ENCODE measurements at places on chromosomes 4 and X. TPM values are rescaled to one million over a fixed set of nuclear protein-coding genes. Genes with fewer than 3 reads are reported as not detected.

DNA sequence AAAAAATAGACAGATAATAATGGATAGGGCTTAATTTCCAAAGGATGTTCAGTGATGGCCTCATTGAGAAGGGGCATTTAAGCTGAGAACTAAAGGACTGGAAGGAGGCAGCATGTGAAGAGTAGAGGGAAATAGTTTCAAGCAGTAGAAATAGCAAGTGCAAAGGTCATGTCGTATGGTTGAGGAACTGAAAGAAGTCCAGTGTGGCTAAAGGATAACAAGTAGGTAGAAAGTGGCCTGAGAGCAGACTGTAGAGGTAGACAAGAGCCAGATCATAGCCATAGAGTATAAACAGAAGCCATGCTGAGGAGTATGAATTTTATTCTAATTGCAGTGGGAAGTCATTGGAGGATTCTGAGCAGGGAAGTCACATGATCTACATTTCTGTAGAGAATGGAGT, 72.3 kb downstream of the GRIA3 start:
- no peak for DNase-seq

GRCh38 chr4:52545099-52546069, 113.7 kb downstream of the USP46 start:
- peak; percentile 55 for DNase-seq

- no peak for DNase-seq
These were observed 129.0 kb upstream of the KCNIP4 start for GRCh38 chr4:22077571-22077970.

HNRNPD gene
- 45.9 TPM for total RNA-seq

DNA sequence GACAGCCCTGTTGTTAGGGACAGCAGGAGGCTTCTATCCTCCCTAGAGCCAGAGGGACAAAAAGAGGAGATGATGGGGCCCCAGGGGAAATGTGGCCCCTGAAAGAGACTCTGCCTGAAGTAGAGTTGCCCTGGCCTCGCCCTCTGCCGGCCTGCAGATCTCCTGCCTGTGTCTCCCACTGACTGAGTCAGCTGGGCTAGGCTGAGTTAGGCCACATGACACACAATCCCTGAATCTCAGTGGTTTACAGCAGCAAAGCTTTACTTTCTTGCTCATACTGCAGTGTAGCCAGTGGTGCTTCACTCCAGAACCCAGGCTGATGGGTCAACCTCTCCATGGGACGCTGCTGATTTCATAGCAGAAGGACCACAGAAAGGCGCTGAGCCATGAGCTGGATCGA, 23.5 kb downstream of the DRD5 start:
- no peak for DNase-seq

DNA sequence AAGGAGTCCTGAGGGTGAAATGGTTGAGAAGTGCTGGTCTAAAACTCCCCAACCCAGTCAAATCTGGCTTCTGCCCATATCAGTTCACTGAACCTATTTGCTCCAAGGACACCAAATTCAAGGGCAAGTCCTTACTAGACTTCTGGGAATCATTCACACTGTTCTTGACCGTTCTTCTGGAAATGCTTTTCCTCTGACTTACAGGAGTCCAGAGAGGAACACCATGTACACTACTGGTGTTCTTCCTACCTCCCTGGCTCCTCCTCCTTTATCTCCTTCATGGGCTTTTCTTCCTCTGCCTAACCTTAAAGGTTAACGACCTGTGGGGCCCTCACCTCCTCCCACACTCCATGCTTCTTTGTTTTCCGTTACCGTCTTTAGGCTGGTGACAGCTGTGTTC, 281.3 kb downstream of the FRMPD4 start:
- DNase-seq, result no peak

DNA sequence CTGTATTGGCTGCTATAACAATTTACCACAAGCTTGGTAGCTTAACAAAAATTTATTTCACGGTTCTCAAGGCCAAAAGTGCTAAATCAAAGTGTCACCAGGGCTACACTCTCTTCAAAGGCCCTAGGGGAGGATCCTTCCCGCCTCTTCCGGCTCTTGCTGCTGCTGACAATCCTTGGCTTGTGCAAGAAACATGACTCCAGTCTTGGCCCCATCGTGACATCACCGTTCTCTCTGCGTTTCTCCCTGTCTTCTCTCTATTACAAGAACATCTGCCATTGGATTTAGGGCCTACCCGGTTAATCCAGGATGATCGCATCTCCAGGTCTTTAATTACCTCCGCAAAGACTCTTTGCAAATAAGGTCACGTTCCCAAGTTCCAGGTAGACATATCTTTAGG, 10.4 kb upstream of the CLCN4 start:
- no peak for DNase-seq

Data from M059J (cell line).